ENCODE measurements at places on chromosomes 2 and 18. TPM values are rescaled to one million over a fixed set of nuclear protein-coding genes. Genes with fewer than 3 reads are reported as not detected.

DNA sequence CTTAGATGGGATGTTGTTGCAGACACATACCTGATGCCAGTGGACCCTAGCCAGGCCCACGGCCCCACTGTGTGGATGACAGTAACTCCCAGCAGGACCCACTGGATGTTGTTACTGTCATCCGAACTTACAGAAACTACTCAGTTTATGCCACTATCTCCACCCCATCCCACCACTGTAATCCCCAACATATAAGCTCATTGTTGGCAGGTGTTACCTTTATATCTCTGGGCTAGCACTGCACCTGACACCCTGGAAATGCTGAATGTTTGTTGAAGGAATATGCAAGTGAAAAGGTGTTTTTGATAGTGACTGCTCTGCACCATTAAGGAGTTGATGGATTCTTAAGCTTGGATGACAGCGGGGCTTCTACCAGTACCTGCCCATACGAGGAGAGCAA, 133.5 kb upstream of the ASB18 start:
- H3K27ac ChIP-seq, result no peak overlapping the region
- H3K36me3 ChIP-seq, result no peaks in the 10 kb centered on the region
- no peak overlapping the region for H3K4me3 ChIP-seq
- peaks cover 35% of the 10 kb centered on the region for H3K4me1 ChIP-seq
- DNase-seq, result no peak
- no peaks in the 10 kb centered on the region for H3K27me3 ChIP-seq

GRCh38 chr2:205878999-205879762, 196.9 kb downstream of the NRP2 start:
- H3K4me1 ChIP-seq, result peaks cover 27% of the 10 kb centered on the region
- DNase-seq, result no peak
- H3K36me3 ChIP-seq, result peaks cover 5% of the 10 kb centered on the region
- no peaks in the 10 kb centered on the region for H3K27me3 ChIP-seq
- H3K4me3 ChIP-seq, result no peak overlapping the region

The MEP1B gene
- total RNA-seq, result not detected

The REG3G gene
- total RNA-seq, result 0.30 TPM

DNA sequence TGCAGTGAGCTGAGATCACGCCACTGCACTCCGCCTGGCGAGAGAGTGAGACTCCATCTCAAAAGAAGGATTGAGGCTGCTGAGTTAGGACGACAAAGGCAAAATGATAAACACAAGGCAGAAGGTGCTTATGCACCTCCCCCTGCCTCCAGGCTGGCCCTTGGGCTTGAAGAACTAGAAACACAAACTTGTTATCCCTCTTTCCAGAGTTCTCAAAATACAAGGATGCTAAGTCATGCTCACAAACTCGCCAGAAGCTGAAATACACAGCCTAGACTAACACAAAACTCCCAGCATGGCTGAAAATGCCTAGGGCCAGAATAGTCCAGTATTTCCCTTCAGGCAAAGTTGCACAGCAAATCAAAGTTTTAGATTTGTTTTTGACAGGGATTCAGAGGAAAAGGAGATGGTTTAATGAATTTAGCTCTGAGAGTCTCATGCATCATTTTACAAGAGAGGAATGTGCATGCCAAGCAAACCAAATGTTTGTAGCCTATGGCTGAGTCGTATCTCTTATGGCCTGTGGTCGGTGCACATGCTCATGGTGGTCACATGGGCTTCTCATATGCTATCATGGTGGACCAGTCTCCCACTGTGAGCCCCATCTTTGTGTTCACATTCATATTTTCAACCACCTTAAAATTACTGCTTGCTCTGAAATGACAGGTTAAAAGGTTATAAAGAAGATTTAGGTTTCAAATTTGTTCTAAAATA, 16.2 kb upstream of the MREG start:
- no peaks in the 10 kb centered on the region for H3K4me1 ChIP-seq
- H3K27me3 ChIP-seq, result no peaks in the 10 kb centered on the region
- H3K27ac ChIP-seq, result no peak overlapping the region
- DNase-seq, result no peak
- no peak overlapping the region for H3K4me3 ChIP-seq

GRCh38 chr18:2515171-2515787, 56.0 kb downstream of the METTL4 start:
- DNase-seq, result no peak
- H3K4me1 ChIP-seq, result peaks cover 8% of the 10 kb centered on the region
- no peak overlapping the region for H3K4me3 ChIP-seq
- H3K27ac ChIP-seq, result no peak overlapping the region
- H3K27me3 ChIP-seq, result no peaks in the 10 kb centered on the region

The ACTG2 gene
- total RNA-seq, result 2.7 TPM

DNA sequence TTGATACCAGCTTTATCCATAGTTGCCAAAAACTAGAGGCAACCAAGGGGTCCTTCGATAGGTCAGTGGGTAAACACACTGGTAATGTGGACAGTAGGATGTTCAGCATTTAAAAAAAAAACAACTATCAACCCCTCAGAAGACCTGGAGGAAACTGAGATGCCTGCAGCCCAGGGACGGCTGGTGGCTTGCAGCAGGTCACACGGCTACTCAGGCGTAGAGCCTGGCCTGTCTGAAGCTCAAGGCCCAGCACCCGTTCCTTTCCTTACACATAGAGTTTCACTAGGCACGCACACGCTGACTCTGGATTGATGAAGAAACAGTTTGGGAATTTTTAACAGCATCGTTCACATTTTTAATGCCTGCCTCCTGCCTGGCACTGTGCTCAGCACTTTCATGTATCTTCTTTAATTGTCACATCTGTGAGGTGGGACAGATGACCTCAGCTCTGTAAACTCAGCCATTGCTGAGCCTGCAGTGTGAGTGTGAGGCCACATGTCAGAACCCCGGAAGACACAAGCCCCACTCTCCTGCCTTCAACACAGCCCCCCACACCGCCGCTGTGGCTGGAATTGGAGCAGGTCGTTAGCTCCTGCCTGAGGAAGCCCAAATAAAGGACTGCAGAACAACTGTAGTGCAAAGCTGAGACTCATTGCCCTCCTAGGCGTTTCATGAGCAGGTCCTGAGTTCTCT, 40.7 kb downstream of the TRAPPC12 start:
- DNase-seq, result no peak
- H3K27ac ChIP-seq, result no peak overlapping the region
- no peaks in the 10 kb centered on the region for H3K27me3 ChIP-seq
- no peak overlapping the region for H3K4me3 ChIP-seq
- H3K36me3 ChIP-seq, result peaks cover 17% of the 10 kb centered on the region
- no peaks in the 10 kb centered on the region for H3K4me1 ChIP-seq

DNA sequence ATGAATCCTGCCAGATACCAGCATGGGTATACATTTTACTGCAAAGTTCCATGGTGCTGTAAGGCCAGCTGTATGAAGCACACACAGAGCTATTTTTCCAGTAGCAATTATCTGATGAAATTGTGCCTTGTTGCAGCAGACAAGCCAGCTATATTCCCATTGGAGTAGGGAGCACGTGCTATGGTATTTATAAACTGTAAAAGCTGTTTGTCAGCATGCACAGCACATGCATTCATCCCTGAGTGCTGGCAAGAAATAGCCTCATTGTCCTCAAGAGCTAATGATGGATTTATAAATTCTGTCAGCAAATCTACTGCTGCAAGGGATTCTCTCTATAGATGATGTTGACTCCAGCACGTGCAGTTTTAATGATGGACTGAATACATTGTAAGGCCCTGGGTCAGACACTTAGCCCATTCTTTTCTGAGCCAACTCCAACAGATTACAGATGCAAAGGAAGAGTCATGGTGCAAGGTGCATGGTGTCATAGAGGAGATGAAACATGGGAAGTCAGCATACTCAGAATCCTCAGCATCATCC, 61.7 kb downstream of the KCNS3 start:
- H3K27ac ChIP-seq, result no peak overlapping the region
- no peak overlapping the region for H3K4me3 ChIP-seq
- H3K27me3 ChIP-seq, result no peaks in the 10 kb centered on the region
- peaks cover 15% of the 10 kb centered on the region for H3K4me1 ChIP-seq
- no peak for DNase-seq

The NT5DC4 gene
- not detected for total RNA-seq

The C2orf42 gene
- 13.1 TPM for total RNA-seq

GRCh38 chr2:150274108-150274507, 213.4 kb downstream of the RND3 start:
- peaks cover 7% of the 10 kb centered on the region for H3K4me1 ChIP-seq
- DNase-seq, result no peak
- H3K27ac ChIP-seq, result no peak overlapping the region
- H3K27me3 ChIP-seq, result peaks cover 7% of the 10 kb centered on the region
- no peak overlapping the region for H3K4me3 ChIP-seq

DNA sequence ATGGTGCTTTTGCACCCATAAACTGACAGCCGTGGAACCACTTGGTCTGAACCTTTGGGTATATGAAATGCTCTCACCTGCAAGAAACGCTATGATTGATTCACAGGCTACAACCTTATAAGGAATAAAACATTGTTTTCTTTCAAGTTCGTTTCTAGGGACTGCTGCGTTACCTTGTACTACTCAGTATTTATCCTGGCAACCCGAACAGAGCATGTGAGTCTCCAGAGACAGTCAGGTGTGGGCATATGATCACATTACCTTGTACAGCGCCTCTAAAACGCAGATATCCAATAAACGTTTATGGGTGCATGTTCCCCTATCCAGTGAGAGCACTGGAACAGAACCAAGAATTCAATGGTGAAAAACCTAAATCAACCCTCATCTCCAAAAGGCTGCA, 1.7 kb downstream of the CCBE1 start:
- no peaks in the 10 kb centered on the region for H3K36me3 ChIP-seq
- H3K27me3 ChIP-seq, result peaks cover 77% of the 10 kb centered on the region
- H3K4me3 ChIP-seq, result peak overlapping the region; percentile 72
- no peak overlapping the region for H3K27ac ChIP-seq

DNA sequence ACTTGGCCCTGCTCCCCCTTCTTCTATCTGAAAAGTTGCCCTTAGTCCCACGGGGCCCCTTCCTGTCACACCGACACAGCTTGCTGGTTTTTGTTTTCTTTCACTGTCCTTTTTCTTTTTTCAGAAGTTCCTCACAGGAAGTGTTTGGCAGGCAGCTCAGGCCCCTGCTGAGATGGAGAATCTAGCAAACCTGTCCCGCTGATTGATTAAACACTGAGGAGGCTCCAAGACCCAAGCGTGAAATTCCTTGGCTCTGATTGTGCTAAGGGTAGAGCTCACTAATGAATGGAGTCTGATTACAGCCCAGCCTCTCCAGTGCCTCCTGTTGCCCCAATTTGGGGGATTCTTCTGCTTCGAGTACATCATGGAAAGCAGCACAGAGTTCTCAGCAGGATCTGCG, 365.9 kb upstream of the MEX3C start:
- no peaks in the 10 kb centered on the region for H3K27me3 ChIP-seq
- H3K4me1 ChIP-seq, result peaks cover 11% of the 10 kb centered on the region
- no peak overlapping the region for H3K4me3 ChIP-seq
- no peak for DNase-seq
- no peaks in the 10 kb centered on the region for H3K36me3 ChIP-seq

DNA sequence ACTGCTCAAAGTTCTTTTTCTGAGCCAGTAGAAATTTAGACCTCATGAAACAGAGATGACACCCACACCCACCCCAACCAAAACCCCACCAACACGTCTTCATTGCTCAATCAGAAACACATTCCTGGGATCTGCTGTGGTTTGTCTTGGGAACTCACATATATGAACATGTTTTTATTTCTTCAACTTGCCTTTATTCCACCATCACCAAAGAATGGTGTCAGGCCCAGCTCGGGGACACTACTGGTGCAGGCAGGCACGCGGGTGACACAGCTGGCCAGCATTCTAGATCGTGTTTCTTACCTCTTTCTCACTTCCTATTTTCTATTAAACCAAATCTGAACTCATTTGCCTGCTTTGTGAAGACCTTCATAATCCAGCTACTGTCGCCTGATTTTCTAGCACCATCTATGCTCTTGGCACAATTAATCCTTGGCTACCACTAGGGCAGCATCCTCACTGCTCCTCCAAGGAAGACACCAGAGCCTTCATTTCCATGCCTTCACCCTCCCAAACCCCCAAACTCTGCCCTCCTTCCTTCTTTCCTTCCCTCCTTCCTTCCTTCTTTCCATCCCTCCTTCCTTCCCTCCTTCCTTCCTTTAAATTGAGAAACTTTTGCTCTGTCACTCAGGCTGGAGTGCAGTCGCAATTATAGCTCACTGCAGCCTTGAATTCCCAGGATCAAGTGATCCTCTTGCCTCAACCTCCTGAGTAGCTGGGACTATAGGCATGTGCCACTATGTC, 157.1 kb downstream of the BCL2 start:
- H3K27ac ChIP-seq, result no peak overlapping the region
- no peaks in the 10 kb centered on the region for H3K27me3 ChIP-seq
- DNase-seq, result no peak
- no peaks in the 10 kb centered on the region for H3K36me3 ChIP-seq

- peaks cover 8% of the 10 kb centered on the region for H3K36me3 ChIP-seq
- peaks cover 46% of the 10 kb centered on the region for H3K4me1 ChIP-seq
- H3K27me3 ChIP-seq, result no peaks in the 10 kb centered on the region
- no peak overlapping the region for H3K27ac ChIP-seq
Measured at GRCh38 chr2:120294008-120294340, 41.3 kb downstream of the RALB start.

- no peak overlapping the region for H3K27ac ChIP-seq
- no peaks in the 10 kb centered on the region for H3K27me3 ChIP-seq
- DNase-seq, result no peak
- H3K4me1 ChIP-seq, result peaks cover 40% of the 10 kb centered on the region
- H3K36me3 ChIP-seq, result no peaks in the 10 kb centered on the region
- no peak overlapping the region for H3K4me3 ChIP-seq
Measured at GRCh38 chr2:141766225-141766624, 364.6 kb downstream of the LRP1B start.

The SPR gene
- 13.0 TPM for total RNA-seq

DNA sequence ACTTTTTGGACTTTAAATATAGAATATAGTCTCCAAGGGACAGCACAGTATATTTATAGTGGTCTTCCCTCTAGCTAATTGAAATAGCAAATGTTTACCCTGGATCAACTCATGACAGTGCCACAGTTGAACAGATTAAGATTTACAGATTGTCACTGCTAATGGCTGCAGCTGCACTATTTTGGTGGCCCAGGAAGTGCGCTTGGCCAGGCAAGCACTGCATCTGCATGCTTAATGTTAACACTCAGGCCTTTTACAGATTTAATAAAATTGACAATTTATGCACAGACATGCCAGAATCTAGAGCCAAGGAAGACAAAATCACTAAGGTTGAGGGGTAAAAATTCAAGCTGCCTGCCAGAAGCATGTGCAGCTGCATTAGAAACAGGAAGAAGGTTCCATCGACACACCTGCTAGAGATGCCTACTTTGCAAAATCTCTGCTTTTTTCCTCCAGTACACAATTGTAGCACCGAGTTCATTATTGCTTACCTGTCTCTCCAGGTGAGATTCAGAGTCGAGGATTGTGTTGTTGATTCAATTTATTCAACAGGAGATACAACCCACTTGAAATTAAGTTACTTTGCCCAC, 1042.3 kb upstream of the NRXN1 start:
- peaks cover 25% of the 10 kb centered on the region for H3K4me1 ChIP-seq
- H3K27ac ChIP-seq, result no peak overlapping the region
- peaks cover 14% of the 10 kb centered on the region for H3K36me3 ChIP-seq

Data from WTC11 (cell line).